ENCODE measurements at places on chromosomes 2 and 18.

DNA sequence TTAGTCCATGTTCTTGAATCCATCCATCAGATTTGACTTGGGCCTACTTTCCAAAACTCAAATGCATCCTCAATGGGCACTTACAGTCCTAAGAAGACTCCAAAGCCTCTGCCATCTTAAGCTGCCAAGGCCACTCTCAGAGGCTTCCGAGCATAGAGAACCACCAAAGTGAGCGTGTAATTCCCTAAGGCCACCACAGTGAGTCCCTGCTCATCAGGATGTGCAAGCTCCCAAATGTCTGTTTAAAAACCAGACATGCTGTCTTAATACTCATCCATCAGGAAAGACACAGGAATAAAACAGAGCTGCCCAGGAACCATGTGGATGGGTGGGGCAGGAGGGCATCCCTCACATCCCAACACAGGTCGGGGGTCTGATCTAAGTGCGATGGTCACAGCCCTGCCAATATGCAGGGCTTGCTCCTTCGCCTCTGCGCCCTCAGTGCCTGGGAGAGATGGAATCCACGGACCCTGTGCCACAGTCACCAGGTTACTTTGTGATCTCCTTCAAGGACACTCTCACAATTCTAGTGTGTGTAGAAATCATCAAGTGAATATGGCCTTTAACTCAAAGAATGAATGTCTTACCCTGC, 80.4 kb downstream of the POLR1A start:
- DNase-seq, result no peak

DNA sequence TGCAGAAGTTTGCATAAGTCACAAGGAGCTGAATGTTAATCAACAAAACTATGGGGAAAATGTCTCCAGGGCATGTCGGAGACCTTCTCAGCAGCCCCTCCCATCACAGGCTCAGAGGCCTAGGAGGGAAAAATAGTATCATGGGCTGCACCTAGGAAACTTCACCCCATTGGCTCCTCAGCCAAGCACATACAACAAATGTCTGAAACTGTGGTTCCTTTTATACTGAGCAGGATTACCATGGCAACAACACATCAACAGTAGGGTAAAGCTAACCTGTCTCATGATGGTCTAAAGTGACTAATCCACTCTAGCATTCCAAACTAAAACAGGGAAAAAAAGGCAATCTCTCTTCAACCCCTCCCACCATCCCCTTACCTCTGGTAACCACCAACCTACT, 3.2 kb upstream of the NEMP2 start:
- no peak for DNase-seq

DNA sequence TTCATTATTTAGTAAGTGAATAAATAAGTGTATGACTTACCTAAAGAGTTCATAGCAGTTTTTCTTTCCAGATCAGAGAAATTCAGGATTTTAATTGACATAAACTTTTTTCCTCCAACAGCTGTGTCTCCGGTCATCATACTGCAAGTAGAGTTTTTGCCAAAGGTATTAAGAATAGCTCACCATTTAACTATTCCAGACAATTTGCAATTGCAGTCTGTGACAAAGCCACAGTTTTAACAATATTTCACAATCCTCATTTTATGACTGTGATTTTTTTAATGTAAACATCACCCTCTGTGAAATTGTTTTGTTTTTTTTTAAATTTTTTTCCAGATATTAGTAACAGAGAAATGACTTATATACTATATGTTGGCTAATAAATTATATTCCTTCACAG, 199.1 kb downstream of the TRIB2 start:
- DNase-seq, result no peak

DNA sequence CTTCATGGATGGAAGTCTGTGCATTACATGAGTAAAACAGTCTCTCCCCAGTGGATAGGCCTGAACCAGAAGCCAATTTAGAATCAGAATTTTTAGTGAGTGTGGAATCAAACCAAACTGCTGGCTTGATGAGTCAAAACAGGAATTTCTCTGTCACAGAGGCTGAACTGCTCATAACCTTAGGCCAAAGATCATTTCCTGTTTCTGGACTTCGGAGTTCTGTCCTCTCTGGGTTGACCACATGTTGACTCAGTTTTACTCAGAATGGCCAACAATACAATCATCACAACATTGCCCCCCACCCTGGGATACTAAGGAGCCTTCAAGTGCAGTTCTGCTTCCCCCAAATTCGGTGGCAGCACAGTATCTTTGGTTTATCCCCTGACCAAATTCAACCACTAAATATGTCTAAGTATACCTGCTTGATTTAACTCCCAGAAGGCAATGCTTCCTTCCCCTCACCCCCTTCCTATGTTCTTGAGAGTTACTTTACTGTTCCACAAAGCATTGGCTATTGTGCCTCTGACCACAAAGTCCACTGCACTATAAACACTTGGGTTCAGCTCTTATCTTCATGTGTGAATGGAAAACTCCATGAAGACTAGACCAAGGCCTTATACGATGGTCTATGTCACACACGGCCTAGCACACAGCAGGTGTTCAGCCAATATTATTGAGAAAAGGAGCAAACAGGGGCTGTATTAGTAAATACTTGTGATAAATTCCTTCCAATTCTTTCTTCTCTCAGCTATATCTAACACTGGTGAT, 67.8 kb downstream of the NXPH2 start:
- peak; percentile 22 for DNase-seq

DNA sequence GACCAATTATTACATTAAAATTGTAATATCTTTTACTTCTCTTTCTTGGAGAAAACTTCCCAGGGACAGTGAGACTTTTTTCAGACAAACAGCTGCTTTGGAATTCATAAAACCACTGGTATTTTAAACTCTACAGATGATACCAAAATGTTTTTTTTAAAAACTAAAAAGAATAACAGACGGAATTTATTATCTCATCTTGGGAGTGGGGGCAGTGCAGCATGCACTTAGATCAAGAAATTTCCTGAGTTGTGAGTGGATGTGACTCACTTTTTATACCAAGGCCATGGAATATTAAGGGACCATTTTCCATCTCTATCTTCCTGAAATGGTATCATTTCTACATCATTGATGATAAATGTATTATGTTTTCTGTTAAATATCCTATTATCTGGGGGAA, 422.8 kb upstream of the HNRNPA3 start:
- no peak for DNase-seq

- DNase-seq, result no peak
These were observed 948.3 kb downstream of the CNTNAP5 start for GRCh38 chr2:124973396-124973795.

Measured in inflammatory macrophage treated with lipopolysaccharide for 1 hour (primary cell).